Esophagus muscularis mucosa (tissue), 4 donors: ENCODE measurements at places on chromosomes 7 and 10. TPM values are rescaled to one million over a fixed set of nuclear protein-coding genes. Genes with fewer than 3 reads are reported as not detected.

DNA sequence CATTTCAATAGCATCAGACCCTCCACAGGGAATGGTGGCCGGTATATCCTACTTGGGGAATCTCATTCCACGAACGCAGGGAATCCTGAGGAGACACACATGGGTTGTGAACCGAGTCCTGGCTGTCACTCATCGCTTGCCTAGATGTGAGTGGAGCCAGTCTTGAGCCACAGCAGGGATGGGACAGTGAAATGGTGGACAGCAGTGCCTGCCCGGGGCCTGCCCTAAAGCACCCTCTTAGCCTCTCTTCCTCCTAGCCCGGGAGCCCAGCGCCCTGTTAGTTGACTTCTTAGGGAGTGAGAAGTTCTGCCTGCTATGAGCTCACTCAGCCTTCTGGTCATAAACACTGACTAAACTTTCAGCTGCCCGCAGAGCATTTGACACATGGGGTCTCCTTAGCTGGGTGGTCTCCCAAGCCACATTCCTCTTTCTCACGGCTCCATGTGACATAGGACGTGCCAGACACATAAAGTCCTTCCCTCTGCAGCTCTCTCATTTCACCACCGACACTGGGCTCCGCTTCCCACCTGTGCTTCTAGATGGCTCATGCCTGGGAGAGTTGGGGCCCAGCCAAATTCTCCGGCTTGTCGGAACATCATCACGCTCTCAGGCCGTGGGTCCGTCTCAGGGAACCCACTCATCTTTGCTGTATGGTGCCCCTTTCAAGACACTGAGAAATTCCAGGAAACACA lies 60.9 kb downstream of the TCERG1L start:
- H3K27ac ChIP-seq = no peak overlapping the region
- DNase-seq = no peak
- no peaks in the 10 kb centered on the region for H3K4me1 ChIP-seq
- no peaks in the 10 kb centered on the region for H3K36me3 ChIP-seq
- H3K4me3 ChIP-seq = no peak overlapping the region
- H3K27me3 ChIP-seq = no peaks in the 10 kb centered on the region

DNA sequence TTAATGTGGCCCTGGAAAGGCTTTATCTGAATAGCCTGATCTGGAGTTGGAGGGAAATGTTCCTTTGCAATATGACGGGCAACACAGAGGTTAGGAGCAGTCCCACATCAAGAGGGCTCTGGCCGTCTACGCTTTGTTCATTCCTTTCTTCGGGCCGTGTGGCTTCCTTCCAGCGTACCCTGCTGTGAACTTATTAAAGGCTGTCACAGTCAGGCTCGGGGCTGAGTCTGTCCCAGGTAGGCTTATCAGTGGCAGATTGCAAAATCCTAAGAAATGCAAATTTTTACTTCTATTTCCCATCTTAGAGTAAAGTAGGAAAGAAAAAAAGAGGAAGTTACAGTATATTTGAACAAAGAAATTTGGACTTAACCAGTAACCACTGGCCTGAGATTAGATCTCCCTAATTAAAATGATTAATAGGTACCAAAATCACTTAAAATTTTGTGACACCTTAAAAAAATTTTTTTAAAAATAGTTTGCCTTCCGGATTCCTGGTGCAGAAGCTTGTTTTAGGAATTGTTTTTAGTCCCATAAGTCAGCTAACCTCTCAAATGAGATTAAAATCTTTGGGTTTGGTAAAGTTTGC lies 453.1 kb upstream of the MKI67 start:
- no peaks in the 10 kb centered on the region for H3K36me3 ChIP-seq
- H3K27ac ChIP-seq = no peak overlapping the region
- H3K4me1 ChIP-seq = no peaks in the 10 kb centered on the region
- no peak overlapping the region for H3K4me3 ChIP-seq
- DNase-seq = no peak
- H3K27me3 ChIP-seq = no peaks in the 10 kb centered on the region

DNA sequence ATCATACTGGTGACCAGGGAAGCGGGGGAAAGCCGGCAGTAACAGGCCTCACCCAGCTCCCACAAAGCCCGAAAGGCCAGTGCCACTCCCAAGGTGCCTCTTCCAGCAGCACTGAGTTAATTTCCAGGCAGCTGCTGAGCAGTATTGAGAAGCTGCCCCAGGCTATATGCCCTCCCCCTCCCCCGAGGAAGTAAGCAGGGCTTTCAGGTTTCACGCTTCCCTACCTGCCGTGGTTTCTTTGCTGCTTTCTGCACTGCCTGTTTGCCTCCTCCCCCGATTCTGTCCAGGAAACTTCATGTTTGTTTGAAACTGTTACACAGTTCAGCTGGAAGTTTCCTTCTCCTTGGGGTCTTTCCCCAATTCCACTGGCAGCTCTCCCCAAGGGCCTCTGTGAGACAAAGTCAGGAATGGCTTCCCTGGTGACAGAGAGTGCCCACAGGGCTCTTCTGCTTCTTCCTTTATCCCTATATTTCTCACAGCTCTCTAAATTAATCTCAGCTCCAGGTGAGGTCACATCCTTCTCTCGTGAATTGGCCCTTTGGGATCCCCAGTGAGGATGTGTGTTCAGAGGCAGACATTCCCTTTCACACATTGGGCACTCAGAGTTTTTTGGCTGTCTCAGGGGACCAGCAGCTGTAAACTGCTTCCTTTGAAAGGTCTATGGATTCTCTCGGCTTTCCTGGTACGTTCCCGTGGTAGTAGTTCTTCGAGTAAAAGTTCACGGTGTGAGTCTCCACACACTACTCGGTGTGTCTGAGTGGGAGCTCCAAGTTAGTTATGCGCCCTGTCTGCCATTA lies 19.4 kb downstream of the C1GALT1 start:
- no peak overlapping the region for H3K27ac ChIP-seq
- H3K4me3 ChIP-seq = no peak overlapping the region
- DNase-seq = no peak
- H3K27me3 ChIP-seq = no peaks in the 10 kb centered on the region

JAKMIP3 gene
- total RNA-seq = 0.83 TPM

IL6 gene
- total RNA-seq = 51.4 TPM

- no peak overlapping the region for H3K4me3 ChIP-seq
- no peak for DNase-seq
- peaks cover 23% of the 10 kb centered on the region for H3K4me1 ChIP-seq
- H3K27ac ChIP-seq = peak overlapping the region; percentile 63
These were observed 112.2 kb downstream of the CYTH3 start for GRCh38 chr7:6160191-6160623.

GRCh38 chr10:70477661-70478162 lies 855 bp upstream of the PALD1 start:
- DNase-seq = no peak
- H3K27ac ChIP-seq = peak overlapping the region; percentile 86
- no peaks in the 10 kb centered on the region for H3K36me3 ChIP-seq
- H3K4me1 ChIP-seq = peaks cover 48% of the 10 kb centered on the region
- peak overlapping the region; percentile 75 for H3K4me3 ChIP-seq

GRCh38 chr7:144048648-144049047 lies at the start of gene OR2A5:
Gene OR2A5 (plus strand): TSS chr7:144048948. CDS start chr7:144050402, 1,454 bp downstream.
- H3K4me1 ChIP-seq = no peaks in the 10 kb centered on the region
- no peak within 1 kb of the TSS for H3K27ac ChIP-seq
- H3K4me3 ChIP-seq = no peak within 1 kb of the TSS
- no peaks in the 10 kb centered on the region for H3K36me3 ChIP-seq

- no peak for DNase-seq
- H3K27ac ChIP-seq = no peak overlapping the region
- no peak overlapping the region for H3K4me3 ChIP-seq
- no peaks in the 10 kb centered on the region for H3K36me3 ChIP-seq
These were observed 94.8 kb upstream of the ZNF804B start for GRCh38 chr7:88664630-88665233.

GRCh38 chr10:8072211-8072610 lies 17.7 kb downstream of the GATA3 start:
- DNase-seq = no peak
- H3K36me3 ChIP-seq = no peaks in the 10 kb centered on the region
- H3K4me3 ChIP-seq = no peak overlapping the region
- no peak overlapping the region for H3K27ac ChIP-seq
- peaks cover 60% of the 10 kb centered on the region for H3K27me3 ChIP-seq

DNA sequence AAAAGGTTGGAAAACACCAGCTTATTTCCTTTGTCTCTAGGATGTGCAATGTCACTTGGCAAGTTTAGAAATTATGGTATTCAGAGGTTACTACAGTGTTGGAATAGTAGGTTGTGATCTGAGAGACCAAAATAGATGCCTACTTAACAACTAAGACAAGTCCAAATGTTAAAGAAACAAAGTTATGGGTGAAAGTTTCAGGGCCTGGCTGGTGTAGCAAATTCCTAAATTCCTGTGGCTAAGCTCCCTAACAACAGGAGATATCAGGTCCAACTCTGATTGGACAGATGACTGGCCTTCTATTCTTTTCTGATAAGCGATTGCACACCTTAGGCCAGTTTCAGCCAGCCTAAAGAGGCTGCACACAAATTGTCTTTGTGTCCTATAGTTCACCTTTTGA lies 873.5 kb downstream of the REEP3 start:
- H3K27ac ChIP-seq = no peak overlapping the region
- no peaks in the 10 kb centered on the region for H3K36me3 ChIP-seq

GRCh38 chr7:121696954-121697353 lies 176.0 kb upstream of the PTPRZ1 start:
- DNase-seq = no peak
- H3K4me1 ChIP-seq = no peaks in the 10 kb centered on the region
- no peak overlapping the region for H3K4me3 ChIP-seq
- no peaks in the 10 kb centered on the region for H3K36me3 ChIP-seq
- no peak overlapping the region for H3K27ac ChIP-seq

- no peak overlapping the region for H3K4me3 ChIP-seq
- no peaks in the 10 kb centered on the region for H3K27me3 ChIP-seq
- no peaks in the 10 kb centered on the region for H3K4me1 ChIP-seq
- DNase-seq = no peak
- no peak overlapping the region for H3K27ac ChIP-seq
- H3K36me3 ChIP-seq = no peaks in the 10 kb centered on the region
These were observed 232.1 kb upstream of the LYZL1 start for GRCh38 chr10:29056729-29057128.

GRCh38 chr7:7868572-7868899 lies 100.1 kb upstream of the GLCCI1 start:
- H3K4me1 ChIP-seq = peaks cover 6% of the 10 kb centered on the region
- no peaks in the 10 kb centered on the region for H3K36me3 ChIP-seq
- H3K4me3 ChIP-seq = no peak overlapping the region
- H3K27me3 ChIP-seq = no peaks in the 10 kb centered on the region
- no peak for DNase-seq

GRCh38 chr7:147008530-147008929 lies 891.9 kb downstream of the CNTNAP2 start:
- H3K27ac ChIP-seq = no peak overlapping the region
- H3K4me1 ChIP-seq = no peaks in the 10 kb centered on the region
- no peaks in the 10 kb centered on the region for H3K36me3 ChIP-seq
- H3K4me3 ChIP-seq = no peak overlapping the region
- no peaks in the 10 kb centered on the region for H3K27me3 ChIP-seq

DNA sequence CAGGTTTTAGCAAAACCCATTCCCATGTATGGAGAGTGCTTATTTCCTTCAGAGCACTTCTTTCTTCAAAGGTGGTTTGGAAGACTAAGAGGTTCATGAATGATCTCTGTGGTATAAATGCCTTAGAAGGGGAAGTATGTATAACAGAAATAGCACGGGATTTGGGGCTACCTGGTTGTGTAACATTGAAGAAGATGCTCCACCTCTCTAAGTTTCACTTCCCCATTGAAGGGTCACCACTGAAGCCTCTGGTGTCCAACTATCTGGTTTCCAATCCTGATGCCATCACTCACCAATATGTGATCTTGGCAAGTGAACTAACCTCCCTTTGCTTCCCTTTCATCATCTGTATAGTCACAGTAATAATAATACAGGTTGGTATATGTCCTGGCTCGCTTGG lies 37.2 kb downstream of the CYCS start:
- H3K4me1 ChIP-seq = no peaks in the 10 kb centered on the region
- H3K36me3 ChIP-seq = no peaks in the 10 kb centered on the region
- H3K4me3 ChIP-seq = no peak overlapping the region
- DNase-seq = no peak
- H3K27me3 ChIP-seq = no peaks in the 10 kb centered on the region

DNA sequence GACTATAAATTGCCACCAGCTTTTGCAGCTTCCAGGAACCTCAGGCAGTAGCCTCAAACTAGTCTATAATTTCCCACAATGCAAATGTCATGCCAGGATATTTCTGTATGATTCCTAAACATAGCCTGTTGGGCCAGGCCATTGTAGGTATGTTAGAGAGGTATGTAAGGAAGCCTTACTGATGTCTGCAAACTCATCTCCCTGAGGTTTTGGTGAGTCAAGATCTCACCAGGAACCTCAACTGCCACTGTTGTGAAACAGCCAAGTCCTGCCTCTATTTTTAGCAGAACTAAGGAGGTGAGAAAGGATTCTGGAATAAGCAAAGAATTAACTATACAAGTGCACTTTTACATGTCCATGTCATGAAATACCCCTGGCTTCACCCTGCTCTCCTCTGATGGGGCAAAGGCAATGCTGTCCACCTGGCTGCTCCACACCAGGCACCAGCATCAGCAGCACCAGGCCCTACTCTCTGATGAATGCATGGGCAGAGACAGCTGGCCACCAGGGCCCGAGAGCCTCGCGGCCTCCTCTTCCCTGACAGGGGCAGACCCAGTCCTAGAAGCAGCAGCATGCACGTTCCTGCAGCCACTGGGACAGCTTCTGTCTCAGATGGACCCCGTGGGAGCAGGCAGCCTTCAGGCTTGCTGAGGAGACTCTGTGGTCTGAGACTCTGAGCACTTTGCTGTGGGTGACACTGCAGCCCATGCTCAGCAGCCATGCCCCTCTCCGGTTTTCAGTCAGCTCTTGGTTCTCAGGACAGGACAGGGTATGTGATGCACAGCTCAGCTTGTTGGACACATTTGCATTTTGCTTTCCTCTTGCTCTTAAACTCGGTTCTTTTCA lies 147.3 kb downstream of the ZMYND11 start:
- H3K4me1 ChIP-seq = peaks cover 8% of the 10 kb centered on the region
- DNase-seq = no peak
- no peak overlapping the region for H3K4me3 ChIP-seq
- no peak overlapping the region for H3K27ac ChIP-seq

CCL24 gene
- total RNA-seq = not detected

- no peak for DNase-seq
- no peak overlapping the region for H3K4me3 ChIP-seq
- H3K36me3 ChIP-seq = no peaks in the 10 kb centered on the region
- no peaks in the 10 kb centered on the region for H3K4me1 ChIP-seq
These were observed 31.2 kb downstream of the UBTD1 start for GRCh38 chr10:97529685-97530465.

GRCh38 chr10:80553436-80553835 lies 15.7 kb downstream of the SH2D4B start:
- no peaks in the 10 kb centered on the region for H3K27me3 ChIP-seq
- peak; percentile 82 for DNase-seq
- no peak overlapping the region for H3K27ac ChIP-seq
- H3K4me1 ChIP-seq = no peaks in the 10 kb centered on the region
- H3K36me3 ChIP-seq = no peaks in the 10 kb centered on the region
- H3K4me3 ChIP-seq = no peak overlapping the region

HGF gene
- 13.4 TPM for total RNA-seq

OR2A5 gene
- total RNA-seq = not detected

CYP2C18 gene
- 0.42 TPM for total RNA-seq

GRCh38 chr10:12730809-12731519 lies 270.5 kb downstream of the CCDC3 start:
- H3K4me1 ChIP-seq = peaks cover 36% of the 10 kb centered on the region
- DNase-seq = no peak
- H3K27me3 ChIP-seq = no peaks in the 10 kb centered on the region
- H3K36me3 ChIP-seq = no peaks in the 10 kb centered on the region

- no peaks in the 10 kb centered on the region for H3K36me3 ChIP-seq
- no peak for DNase-seq
- peak overlapping the region; percentile 8 for H3K4me3 ChIP-seq
- H3K4me1 ChIP-seq = peaks cover 89% of the 10 kb centered on the region
These were observed 153.6 kb downstream of the CELF2 start for GRCh38 chr10:11170993-11171851.

CTBP2 gene
- 96.3 TPM for total RNA-seq

- H3K27me3 ChIP-seq = no peaks in the 10 kb centered on the region
- no peak overlapping the region for H3K4me3 ChIP-seq
- H3K27ac ChIP-seq = peak overlapping the region; percentile 84
These were observed 95.6 kb downstream of the C10orf105 start for GRCh38 chr10:71623986-71624291.

TMUB1 gene
- total RNA-seq = 61.8 TPM
